ENCODE measurements at places on chromosomes 7 and 10.

- no peak for DNase-seq
These were observed 102.4 kb downstream of the CFTR start for GRCh38 chr7:117582219-117582704.

GRCh38 chr10:71840177-71840957 is 10.7 kb downstream of the PSAP start:
- peak; percentile 56 for DNase-seq

DNA sequence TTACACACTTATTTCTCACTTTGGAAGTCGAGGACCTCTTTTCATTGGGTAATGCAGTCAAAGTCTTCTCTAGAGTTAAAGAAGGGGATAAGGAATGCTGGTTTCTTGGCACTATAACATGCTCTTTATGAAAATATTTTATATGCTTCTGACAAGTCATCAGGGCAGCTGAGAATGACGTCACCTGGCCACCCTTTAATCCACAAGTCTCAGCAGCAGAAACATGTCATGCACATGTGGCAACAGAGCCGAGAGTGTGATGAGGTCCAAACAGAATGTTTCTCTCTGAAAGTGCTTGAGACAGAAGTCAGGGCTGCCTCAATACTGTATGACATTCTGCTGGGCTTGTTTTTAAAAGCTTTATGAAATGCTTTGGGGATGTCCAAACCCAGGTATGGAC is 63.5 kb upstream of the C10orf90 start:
- DNase-seq: peak; percentile 17

GRCh38 chr7:68238204-68238805 is 1241.7 kb downstream of the TYW1 start:
- no peak for DNase-seq

- no peak for DNase-seq
These were observed 249.9 kb downstream of the SKAP2 start for GRCh38 chr7:26614503-26614902.

DNA sequence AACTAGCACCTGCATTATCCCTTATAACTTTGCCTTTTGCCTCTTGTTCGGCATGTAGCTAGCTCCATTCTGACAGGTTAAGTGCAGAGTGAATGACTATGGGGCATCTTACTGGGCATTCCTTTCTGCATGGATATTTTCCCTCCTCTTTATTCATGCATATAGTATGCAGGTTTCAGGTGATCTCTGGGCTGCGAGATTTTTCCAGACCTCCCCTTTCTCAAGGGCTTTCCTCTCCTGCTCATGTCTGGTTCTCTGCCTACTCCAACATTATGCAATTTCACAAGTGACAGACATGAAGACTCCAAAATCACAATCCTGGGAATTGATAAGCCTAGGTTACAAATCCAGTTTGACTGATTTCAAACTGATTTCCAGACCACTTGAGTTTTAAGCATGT is 503.8 kb downstream of the NXPH1 start:
- DNase-seq: no peak

DNA sequence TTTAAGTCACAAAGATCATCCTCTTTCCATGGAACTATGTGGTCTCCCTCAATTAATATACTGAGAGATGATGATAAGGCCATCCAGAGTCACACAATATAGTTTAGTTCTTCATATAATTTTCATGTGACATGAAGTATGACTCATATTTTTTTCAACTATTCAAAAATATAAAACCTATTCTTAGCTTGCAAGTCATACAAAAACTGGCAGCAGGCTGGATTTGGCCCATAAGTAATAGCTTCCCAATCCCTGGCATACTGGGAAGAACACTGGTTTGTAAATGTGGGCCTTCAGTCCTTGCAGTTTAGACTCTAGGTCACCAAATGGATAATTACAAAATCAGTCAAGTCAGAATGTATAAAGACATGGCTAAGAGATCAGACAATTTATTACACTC is 356.6 kb downstream of the PPP1R3A start:
- no peak for DNase-seq

DNA sequence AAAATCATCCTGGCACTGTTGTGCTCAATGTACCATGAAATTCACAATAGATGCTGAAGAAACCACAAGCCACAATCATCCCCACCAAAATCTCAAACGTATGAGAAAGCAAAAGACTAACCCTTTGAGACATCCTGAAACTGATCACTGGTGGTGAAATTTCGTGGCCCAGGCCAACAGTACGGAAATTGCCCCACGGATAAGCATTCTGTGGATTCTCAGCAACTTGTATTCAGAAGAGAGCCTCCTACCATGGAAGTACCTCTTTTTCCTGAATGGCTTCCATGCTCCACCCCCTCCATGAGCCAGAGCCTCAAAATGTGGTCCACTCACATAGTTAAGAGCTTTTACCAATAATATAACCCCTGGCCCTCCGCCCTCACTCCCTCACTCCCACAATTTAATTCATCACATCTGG is 163.9 kb upstream of the AUTS2 start:
- no peak for DNase-seq

GRCh38 chr7:129769400-129769774 is 157.9 kb downstream of the NRF1 start:
- no peak for DNase-seq

DNA sequence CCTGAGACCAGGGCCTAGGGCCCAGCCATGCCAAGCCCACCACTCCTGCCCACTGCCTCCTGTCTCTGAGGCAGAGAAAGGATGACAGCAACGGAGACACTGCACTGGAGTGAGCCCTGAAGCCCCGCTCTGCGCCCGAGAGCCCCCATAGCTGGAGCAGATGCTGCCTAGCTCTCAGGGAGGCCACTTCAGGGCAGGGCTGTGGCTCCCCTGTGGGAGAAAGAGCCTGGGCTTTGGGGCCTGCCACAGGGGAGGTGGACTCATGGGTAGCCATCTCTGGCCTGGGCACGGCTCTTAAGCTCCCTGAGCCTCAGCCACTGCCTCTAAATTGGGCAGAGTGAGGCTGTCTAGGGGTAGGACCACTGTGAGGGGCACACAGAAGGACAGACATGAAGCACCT is 214.2 kb downstream of the GRID1 start:
- DNase-seq: no peak

DNA sequence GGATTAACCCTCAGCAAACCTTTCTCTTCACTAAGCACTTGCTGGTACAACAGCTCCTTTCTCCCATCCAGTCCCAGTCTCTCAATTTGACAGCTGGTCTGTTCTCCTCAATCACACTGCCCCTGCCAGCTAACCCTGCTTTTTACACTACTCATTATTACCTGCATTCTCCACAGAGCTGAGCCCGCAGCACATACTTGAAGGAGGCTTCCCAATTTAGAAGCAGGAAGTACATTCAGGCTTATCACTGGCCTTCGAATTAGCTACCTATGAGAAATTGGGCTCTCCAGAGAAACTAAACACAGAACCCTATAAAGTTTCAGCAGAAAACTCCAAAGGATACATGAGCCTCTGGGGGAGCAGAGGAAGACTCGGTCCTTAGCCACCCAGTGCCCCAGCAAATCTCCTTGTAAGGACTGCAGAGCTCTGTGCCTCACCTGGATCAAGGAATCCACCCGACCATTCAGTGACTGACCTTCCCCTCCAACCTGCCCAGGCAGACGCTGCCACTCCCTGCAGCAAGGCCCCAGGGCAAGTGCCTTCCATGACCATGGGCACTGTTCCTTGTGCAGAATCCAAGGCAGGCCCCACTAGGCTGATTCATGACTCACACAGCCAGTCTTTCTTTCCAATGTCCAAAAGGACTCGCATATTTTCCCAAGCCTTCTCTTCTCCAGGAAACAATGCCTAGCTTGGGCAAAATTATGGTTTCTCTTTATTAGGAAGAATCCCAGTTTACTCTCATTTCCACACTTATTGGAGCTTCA is 68.0 kb downstream of the VOPP1 start:
- no peak for DNase-seq

GRCh38 chr7:28990200-28990960 is 32.2 kb upstream of the TRIL start:
- no peak for DNase-seq

DNA sequence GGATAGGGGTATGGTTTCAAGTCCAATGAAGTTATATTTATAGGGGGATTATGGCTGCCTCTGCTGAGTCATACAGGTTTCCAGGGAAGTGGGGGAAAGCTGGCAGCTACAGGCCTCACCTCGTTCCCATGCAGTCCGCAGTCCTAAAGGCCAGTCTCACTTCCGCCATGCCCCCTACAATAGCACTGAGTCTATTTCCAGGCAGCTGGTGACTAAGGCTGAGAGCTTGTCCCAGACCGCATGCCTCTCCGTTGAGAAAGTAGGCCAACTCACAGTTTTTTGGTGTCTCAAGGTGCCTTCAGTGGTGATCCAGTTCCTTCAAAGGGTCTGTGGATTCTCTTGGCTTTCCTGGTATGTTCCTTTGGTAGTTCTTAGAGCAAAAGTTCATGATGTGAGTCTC is 203.9 kb upstream of the GLI3 start:
- DNase-seq: no peak

GRCh38 chr7:155761162-155761561 is 51.1 kb downstream of the SHH start:
- DNase-seq: peak; percentile 84

GRCh38 chr10:89563861-89564478 is 28.6 kb upstream of the SLC16A12 start:
- DNase-seq: peak; percentile 73

DNA sequence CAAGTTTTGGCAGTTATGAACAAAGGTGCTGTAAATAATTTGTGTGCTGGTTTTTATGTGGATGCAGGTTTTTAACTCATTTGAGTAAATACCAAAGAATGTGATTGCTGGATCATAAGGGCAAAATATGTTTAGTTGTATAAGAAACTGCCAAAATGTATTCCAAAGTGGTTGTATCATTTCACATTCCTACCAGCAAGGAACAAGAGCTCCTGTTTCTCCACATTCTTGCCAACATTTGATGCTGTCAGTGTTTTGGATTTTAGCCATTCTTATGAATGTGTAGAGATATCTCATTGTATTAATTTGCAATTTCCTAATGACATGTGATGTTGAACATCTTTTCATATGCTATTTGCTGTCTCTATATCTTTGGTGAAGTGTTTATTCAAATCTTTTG is 207.3 kb upstream of the LRGUK start:
- no peak for DNase-seq

- DNase-seq: no peak
These were observed 32.9 kb upstream of the RAPGEF5 start for GRCh38 chr7:22389892-22390291.
